AG04450 (cell line): ENCODE measurements at places on chromosomes 12 and 14. TPM values are rescaled to one million over a fixed set of nuclear protein-coding genes. Genes with fewer than 3 reads are reported as not detected.
A peak's percentile ranks its signal among the peaks of the same experiment; 100 is the strongest.

The RD3L gene
- polyA plus RNA-seq, result not detected in 2 replicates

The KTN1 gene
- 69.7 and 129 TPM in 2 replicates for polyA plus RNA-seq

The ESPL1 gene
- 1.6 and 2.1 TPM in 2 replicates for polyA plus RNA-seq

The OVCH1 gene
- 0.22 and 0.26 TPM in 2 replicates for polyA plus RNA-seq

The GMFB gene
- 34.2 and 49.2 TPM in 2 replicates for polyA plus RNA-seq

The RHEBL1 gene
- polyA plus RNA-seq, result 0.31 and 0.51 TPM in 2 replicates

The ADAM20 gene
- polyA plus RNA-seq, result 0.06 and 0.11 TPM in 2 replicates

The ASCL4 gene
- polyA plus RNA-seq, result not detected in 2 replicates

The HOXC12 gene
- not detected in 2 replicates for polyA plus RNA-seq

The CLEC2B gene
- 1.4 and 2.1 TPM in 2 replicates for polyA plus RNA-seq

DNA sequence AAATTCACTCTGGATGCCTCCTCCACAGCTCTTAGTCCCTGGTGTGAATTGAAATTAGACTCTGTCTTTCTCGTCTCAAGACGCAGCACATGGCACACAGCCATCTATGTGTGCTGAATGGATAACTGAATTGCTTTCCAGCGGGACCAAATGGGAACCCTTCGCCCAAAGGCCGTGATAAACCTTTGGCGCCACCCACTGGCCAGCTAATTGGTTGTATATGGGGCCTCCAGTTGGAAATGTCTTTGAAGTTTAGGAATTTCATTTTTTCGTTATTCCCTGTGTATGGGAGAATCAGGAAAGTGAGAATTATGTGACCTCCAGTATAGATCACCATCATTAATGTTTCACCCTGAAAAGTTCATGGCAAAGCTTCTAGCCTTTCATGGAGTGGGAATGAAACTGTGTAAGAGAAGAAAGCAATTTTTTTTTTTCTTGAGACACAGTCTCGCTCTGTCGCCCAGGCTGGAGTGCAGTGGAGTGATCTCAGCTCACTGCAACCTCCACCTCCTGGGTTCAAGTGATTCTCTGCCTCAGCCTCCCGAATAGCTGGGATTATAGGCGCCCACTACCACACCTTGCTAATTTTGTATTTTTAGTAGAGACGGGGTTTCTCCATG, 9.8 kb upstream of the HSP90AA1 start:
- peak; percentile 34 for DNase-seq

DNA sequence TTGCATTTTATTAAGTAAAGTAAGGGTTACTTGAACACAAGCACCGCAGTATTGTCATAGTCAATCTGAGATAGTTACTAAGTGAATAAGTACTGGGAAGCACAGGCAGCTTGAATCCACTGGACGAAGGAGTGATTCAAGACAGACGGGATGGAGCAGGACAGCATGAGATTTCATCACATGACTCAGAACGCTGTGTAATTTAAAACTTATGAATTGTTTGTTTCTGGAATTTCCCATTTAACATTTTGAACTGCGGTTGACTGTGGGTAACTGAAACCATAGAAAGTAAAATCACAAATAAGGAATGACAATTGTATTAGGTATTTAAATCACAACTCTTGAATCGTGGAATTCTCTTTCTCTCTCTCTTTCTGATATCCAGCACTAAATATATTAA, 1630.4 kb upstream of the SEL1L start:
- peak; percentile 85 for DNase-seq

DNA sequence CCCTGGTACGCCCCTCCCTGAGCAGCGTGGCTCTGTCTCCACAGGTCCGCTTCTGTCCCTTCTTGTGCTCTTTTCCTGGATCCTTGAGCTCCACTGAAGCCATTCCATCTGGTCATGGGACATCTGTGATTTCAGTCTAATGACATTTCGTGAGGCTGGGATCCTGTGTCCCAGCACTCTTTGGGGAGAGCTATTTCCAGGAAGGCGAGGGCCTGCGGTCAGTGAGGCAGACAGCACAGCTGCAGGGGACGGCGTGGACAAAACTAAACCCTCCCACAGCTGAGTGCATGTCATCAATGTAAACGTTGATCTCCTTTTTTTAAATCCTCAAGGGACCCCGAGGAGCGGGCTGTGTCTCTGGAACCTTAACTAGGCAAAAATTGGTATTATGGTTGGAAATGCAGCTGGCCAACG, 127.7 kb downstream of the DACT1 start:
- no peak for DNase-seq

DNA sequence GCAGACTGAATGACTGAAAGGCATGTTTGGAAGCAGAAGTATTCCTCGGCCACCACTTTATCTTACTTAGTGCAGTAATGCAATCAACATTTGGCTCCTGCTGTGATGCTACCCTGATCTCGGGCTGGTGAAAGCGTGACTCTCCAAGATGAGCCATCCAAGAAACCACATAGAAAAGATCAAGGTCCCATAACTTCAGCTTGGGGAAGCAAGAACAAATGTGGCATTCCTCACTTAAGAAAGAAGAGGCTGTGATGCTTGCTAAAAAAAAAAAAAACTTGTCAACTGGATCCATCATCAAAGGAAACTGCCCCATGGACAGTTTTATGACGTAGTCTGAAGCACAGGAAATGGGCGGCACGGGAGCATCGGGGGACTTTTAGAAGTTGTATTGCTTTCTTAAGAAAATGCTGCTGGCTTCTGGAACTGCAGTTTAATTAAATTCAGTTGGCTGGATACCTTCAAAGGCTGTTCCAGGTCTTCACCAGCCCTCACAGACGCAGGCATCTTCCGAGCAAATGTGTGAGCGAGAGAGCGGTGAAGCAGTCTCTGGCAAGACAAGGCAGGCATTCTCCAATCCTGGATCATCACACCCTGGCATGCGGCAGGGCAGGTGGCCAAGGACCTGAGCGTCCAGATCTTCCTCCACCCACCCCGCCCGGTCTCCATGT, 38.2 kb upstream of the MAP1LC3B2 start:
- no peak for DNase-seq

- DNase-seq, result no peak
These were observed 99.9 kb downstream of the RAD51B start for GRCh38 chr14:67919259-67920032.

DNA sequence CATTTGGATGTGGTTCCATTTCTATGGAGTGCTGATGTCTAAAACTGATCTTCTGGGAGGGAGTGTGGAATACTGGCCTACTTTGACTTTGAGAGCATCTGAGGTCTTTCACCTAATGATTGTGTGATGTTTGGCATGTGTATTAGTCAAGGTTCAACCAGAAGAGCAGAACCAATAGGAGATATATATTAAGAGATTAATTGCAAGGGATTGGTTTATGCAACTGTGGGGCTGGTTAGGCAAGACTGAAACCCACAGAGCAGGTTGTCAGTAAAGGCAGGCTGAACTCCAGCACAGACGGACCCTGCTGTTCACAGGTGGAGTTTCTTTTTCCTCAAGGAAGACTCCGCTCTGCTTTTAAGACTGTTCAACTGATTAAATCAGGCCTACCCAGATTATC, 11.6 kb downstream of the BMAL2 start:
- no peak for DNase-seq

- DNase-seq, result no peak
These were observed 154.1 kb upstream of the ATP2B1 start for GRCh38 chr12:89862511-89863445.

DNA sequence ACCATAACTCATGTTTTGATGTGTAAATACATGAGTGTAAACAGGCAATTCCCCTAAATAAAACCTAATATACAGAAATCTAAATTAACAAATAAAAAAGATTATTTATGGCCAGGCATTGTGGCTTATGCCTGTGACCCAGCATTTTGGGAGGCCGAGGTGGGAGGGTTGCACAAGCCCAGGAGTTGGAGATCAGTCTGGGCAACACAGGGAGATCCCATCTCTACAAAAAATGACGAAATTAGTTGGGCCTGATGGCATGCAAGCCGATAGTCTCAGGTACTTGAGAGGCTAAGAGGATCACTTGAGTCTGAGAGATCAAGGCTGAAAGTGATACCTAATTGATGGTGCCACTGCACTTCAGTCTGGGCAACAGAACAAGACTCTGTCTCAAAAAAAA, 48.7 kb downstream of the BCAT1 start:
- DNase-seq, result no peak

- DNase-seq, result peak; percentile 86
These were observed 144.2 kb downstream of the PLEKHA5 start for GRCh38 chr12:19273482-19274330.

DNA sequence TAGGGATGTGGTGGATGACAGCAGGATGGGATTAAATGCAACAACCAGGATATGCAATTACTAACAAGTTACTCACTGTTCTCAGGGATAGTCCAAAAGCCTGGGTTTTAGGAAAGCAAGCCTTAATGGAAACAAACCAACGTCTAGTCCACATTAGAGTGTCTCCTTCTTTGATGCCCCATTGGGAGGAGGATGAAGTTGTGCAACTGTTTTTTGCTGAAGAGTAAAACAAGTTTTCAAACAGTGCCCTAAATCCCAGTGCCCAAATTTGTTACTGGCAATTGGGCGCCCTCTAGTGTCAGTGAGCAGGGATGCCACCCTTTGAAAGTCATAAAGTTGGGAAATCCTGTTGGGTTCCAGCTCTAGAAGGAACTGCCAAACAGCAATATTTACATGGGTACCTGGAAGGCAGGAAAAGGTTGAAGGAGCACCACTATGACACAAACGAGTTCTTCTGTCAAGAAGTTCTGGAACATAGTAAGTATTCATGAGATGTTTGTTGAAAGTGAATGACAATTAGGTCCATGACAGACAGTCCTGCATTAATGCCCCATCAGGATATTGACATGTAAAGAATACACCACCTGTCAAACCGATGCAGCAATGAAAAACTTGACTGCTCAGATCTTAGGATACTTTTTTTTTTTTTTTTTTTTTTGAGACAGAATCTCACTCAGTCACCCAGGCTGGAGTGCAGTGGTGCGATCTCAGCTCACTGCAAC, 11.1 kb upstream of the DPF3 start:
- DNase-seq, result peak; percentile 49

DNA sequence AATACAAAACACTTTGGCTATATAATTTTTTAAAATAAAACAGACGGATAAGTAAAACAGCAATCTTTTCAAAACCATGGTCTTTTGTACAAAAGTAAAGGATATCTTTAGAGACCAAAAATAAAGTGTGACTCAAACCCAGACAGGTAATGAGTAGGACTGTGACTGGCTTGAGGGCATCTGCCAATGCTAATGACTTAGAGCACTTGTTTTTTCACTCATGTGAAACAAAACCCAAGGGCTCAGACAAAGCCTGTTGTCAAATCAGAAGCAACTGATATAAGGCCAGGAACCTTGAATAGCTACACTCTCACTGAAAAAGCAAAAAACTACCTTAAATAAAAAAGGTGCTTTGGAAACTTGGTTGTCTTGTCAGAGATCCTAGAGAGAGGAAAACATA, 357.4 kb downstream of the TMEM117 start:
- no peak for DNase-seq

GRCh38 chr12:76781321-76781720, 17.4 kb downstream of the ZDHHC17 start:
- no peak for DNase-seq

GRCh38 chr12:75260316-75260715, 50.7 kb upstream of the KCNC2 start:
- DNase-seq, result no peak

- DNase-seq, result no peak
These were observed 201.3 kb upstream of the FOXN3 start for GRCh38 chr14:89618330-89618708.

- DNase-seq, result peak; percentile 68
These were observed 4.3 kb upstream of the CD9 start for GRCh38 chr12:6195665-6196535.

GRCh38 chr12:42617622-42618021, 28.1 kb upstream of the PRICKLE1 start:
- no peak for DNase-seq

- no peak for DNase-seq
These were observed 50.5 kb downstream of the TRAF3 start for GRCh38 chr14:102827716-102828115.

DNA sequence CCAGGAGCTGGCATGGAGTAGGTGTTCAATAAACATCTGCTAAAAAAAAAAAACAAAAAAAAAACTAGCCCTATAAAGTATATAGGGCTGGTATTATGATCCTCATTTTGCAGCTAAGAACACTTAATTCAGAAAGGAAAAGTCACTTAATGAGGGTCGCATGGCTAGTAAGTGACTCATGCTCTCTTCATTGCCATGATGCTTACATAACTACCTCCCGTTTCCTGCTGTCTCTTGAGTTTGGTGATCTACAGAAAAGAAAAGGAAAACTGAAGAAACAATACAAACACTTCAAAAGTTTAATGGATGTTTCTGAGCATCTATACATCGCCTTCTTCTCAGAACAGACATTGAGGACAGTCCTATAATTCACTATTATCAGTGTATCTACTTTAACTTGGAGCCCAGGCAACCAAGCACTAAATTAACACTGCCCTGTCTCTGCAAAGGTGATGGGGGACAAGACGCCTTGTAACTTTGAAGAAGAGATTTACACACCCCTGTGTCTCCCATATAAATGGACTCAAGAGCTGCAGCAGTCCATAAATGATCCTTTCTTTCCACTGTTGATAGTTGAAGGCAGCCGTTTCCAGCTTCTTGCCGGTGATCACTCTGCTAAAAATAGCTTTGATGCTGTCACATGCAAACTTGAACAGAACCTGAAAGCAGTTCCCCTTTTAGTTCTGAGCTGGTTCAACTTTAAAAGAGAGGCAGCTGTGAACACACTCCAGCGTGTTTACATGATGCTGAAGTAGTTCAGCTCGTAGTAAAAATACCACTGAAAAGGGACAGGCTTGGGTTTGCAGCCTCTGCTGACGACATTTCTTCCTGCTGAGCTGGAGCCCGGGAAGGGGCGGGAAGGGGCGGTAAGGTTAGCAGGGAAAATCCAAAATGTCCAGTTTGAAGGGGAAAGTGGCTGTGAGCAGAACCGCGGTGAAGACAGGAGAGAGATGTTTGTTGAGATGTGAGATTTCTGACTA, 113.3 kb downstream of the FOXN3 start:
- DNase-seq, result peak; percentile 82

GRCh38 chr14:35573911-35574310, 39.9 kb downstream of the INSM2 start:
- DNase-seq, result no peak

DNA sequence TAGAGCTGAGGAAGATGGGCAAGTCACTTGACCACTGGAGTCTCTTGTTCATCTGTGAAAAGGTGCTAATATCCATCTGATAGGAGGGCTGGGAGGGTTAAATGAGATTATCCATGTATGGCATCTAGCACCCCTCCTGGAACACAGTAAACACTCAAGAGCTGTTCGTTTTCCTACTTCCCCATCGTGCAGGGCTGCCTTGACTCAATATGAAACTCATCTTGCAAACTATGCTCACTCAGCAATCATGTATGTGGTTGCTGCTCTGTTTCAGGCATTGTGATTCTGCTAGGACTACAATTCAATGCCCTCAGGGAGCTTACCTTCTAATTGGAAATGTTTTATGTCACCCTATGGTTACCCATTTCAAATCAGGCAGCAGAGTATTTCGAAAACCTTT, 395.6 kb downstream of the BCAT1 start:
- no peak for DNase-seq
